ENCODE measurements at places on chromosomes 5 and 9.

GRCh38 chr9:68953771-68954170 is 60.1 kb downstream of the PRKACG start:
- DNase-seq: no peak

DNA sequence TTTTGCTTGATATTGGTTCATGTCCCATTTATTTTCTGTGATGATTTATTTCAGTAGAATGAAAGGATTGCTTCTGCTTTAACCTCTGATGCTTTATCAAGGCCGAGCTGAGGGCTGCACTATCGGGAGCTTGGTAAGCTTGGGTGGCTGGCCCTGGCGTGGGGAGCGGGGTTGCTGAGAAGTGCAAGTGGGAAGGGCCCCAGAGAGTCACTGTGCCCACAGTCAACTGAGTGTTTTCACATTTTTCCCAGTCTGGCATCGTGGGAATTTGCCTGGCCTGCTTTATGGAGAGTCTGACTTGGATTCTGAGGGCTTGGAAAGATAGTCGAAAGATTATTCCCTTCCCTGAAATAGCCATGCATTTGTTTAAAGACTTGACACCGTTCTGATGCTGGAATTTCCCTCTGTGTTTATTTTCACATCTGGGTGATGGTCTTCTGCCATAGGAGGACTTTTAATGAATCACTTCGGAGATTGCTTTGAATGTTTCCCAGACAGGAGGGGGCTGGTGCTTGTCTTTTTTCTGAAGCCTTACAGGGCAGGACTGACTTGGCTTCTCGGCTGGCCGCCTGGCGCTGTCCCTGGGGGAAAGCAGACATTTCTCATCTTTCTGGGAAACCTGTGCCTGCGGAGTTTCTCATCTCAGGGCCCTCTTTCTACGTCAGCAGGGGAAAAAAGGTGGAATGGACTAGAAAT is 139.0 kb downstream of the BOD1 start:
- no peak for DNase-seq

- DNase-seq: no peak
Measured at GRCh38 chr5:141729387-141730006, 47.5 kb upstream of the ARAP3 start.

- DNase-seq: no peak
Measured at GRCh38 chr9:3329361-3329760, 196.4 kb downstream of the RFX3 start.

DNA sequence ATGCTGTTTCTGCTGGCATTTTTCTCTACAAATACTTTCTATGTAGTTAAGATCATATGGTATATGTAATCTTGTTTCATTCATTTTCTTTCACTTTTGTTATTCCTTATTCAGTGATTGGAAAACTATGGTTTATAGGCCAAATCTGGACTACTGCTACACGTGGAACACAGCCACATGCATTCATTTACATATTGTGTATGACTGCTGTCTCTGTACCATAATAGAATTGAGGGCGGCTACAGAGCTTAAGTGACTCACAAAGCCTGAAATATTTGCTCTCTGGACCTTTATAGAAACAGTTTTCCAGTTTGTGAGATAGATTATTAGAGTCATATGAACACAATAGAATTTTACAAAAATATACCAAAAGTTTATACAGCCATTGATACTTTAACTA is 133.6 kb upstream of the CDKN2B start:
- DNase-seq: no peak

- DNase-seq: peak; percentile 1
Measured at GRCh38 chr9:127970401-127971313, 10.1 kb downstream of the EEIG1 start.

GRCh38 chr5:73709536-73710129 is 83.6 kb downstream of the ARHGEF28 start:
- DNase-seq: no peak

- no peak for DNase-seq
Measured at GRCh38 chr9:18717759-18718158, 243.8 kb downstream of the ADAMTSL1 start.

GRCh38 chr5:6084836-6085235 is 293.5 kb downstream of the MED10 start:
- no peak for DNase-seq

- DNase-seq: no peak
Measured at GRCh38 chr9:83299094-83299493, 236.2 kb upstream of the RASEF start.

DNA sequence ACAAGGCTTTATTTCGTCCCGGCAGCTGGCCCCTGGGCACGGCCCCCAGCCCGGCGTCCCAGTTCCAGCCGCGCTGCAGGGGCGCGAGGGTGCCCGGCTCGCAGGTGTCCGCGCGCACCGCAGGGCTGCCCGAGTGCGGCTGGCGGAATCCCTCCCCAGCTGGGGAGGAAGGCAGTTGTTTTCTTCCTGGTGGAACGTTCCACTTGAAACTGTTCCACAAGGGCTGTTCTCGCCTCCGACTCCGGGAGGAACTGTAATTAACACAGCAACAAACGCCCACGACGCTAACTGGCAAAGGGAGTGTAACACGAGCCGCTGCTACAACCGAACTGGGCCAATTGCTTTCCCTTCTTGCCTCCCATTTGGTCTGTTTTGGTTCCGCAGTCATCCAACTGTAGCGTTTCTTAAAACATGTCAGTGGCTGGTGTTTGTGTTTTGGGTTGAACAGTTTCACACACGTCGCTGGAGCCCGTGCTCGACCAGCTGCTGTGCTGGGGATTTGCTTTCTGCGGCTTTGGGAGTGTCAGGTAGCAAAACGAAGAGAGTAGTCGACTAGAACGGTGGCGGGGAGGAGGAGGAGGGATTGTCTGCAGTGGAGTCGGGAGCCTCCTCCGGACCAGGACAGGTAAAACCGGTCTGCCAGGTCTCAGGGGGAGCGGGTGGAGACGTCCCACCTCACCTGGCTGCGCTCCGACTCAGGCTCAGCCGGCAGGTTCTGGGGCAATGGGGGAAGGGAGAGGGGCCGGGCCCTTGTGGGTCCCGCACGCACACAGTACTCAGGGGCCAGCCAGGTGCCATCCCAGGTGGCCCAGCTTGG is 131.6 kb upstream of the NIPBL start:
- DNase-seq: peak; percentile 87

- DNase-seq: no peak
Measured at GRCh38 chr9:71638627-71639026, 129.7 kb downstream of the CEMIP2 start.

DNA sequence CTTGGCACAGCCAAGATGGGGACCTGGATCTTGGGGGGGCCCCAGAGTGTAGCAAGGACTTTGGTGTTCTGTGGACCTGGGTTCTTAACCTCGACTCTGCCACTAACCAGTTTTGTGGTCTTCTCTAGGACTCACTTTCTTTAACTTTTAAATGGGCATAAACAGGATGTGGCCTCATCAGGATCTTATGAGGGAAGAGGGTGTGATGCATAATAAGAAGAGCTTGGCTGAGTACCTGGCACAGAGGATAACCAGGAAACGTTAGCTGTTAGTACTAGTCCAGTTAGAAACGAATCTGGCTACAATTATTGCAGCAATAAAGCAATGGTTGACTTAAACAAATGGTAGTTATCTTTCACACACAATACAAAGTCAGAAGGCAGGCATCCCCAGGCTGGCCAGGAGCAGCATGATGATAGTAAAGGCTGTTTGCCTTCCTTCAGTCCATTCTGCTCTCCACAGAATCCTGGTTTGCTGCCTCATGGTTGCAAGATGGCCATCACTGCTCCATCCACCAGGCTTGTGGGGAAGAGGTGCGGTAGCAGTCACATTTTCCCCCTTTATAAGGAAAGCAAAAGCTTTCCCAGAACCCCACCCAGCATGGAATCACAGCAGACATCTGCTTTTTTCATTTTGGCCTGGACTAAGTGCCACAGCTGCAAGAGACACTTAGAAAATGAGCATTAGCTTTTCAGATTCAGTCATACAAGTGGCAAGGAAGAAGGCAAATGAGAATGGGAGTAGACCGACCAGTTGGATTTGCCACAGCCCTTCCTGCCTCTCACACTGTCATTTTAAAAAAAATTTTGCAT is 225.0 kb downstream of the AOPEP start:
- no peak for DNase-seq

DNA sequence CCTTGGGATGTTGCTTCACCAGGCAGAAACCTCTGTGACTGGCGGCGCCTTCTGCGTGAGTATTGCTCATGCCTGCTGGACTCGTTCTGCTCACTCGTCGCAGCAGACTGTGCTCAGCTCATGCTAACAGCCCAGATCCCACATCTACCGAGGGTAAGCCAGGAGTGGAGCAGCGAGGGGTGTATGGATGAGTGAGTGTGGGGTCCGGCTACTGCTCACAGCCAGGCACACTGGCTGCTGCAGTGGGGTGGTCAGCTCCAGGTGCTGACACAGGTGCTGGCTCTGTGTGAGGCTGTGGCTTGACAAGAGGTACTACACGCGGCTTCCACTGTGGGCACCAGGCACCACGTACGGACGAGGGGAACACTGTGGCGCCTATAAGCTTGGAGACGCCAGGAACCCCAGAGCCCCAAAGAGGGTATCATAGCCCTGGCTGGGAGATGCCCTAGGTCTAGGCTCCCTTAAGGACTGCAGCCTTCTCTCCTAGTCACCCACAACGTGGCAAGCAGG is 47.7 kb upstream of the CDH12 start:
- no peak for DNase-seq

- no peak for DNase-seq
Measured at GRCh38 chr5:74974451-74975091, 77.8 kb downstream of the GCNT4 start.

- DNase-seq: peak; percentile 51
Measured at GRCh38 chr5:126869005-126869451, 92.1 kb downstream of the LMNB1 start.

GRCh38 chr5:150444770-150445169 is 4.8 kb downstream of the RPS14 start:
- DNase-seq: no peak

DNA sequence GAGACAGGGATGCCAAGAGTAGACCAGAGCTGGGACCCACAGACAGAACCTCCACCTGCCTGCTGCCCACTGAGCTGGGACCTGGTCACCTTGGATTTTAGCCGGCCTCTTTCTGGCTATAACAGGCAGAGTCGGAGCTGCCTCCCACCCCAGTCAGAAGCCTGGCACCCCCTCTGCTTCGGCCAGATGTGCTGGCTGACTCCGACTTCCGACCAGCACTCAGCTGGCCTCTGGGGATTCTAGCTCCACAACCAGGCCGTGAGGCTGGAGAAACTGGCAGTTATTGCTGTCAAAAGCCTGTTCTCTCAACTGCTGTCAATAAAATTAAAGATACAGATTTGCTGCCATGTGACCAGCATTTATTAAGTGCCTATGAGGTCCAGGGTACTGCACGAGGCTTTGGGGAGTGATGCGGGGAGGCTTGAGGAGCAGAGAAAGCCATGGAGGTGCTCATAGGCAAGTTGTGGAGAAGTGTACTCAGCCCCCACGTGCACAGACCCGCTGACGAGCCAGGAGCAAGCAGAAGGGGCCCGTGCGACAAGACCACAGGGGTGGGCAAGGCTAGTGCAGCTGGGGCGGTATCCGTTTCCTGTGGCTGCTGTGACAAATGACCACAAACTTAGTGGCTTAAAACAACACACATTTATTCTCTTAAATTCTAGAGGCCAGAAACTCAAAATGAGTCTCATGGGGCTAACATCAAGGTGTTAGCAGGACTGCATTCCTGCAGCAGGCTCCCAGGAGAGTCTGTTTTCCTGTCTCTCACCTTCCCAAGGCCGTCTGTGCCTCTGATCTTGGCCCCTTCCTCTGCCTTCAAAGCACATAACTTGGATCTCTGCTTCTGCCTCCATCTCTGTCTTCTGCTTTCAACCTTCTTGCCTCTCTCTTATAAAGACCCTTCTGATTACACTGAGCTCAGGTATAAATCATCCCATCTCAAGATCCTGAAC is 13.1 kb downstream of the GFI1B start:
- no peak for DNase-seq

- DNase-seq: no peak
Measured at GRCh38 chr9:92492781-92493401, 10.6 kb upstream of the ASPN start.

DNA sequence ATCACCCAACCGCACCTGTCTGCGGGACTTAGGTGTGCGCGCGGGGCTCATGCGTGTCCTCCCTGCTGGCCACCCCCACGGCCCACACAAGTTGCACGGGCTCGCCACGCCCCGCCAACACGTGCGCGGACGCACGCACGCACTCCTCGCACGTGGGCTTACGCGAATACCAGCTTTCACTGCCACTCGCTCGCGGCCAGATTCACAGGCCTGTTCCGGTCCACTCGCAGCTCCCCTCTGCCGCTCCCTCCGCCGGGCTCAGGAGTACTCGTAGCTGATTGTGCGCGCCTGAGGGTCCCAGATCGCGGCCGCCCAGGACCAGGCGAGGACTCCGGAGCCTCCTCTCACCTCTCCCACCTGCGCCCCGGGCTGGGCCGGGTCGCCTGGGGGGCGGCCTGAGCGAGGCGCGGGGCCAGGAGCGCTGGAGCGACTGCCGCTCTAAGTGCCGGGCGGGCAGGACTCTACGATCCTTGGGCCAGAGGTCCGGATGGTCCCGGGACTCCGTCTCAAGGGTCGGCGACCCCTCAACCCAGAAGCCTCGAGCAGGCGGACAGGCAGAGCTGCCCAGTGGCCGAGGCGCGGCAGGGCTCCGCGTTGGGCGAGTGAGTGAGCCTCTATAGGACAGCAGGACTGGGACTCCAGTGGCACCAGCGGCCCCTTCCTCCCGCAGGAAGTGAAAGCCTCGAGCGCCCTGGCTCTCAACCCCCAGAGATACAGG is 3.4 kb downstream of the PCDHGC5 start:
- no peak for DNase-seq

GRCh38 chr9:116337015-116337414 is 183.4 kb downstream of the PAPPA start:
- no peak for DNase-seq

DNA sequence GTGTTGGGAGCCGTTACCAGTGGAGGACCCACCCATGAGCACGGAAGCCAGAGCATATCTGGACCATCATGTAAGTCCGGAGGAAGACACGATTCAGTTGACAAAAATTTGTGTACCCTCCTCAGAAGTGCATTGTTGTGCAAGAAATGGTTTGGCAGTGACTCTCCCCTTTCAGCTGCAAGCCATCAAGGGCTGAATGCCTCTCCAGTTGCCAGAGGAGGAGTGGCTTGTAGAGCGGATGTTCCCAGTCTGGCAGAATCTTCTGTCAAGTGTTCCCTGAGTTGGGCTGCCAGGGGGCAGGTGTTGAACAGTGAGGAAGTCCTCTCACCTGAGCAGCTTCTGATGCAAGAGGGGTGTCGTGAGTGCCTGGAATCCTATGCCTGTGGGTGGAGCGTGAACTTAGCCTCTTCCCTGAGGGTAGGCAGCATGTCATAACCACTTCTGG is 27.6 kb upstream of the CDKN2AIPNL start:
- DNase-seq: peak; percentile 71

- DNase-seq: no peak
Measured at GRCh38 chr9:25472085-25472607, 206.1 kb downstream of the TUSC1 start.

- no peak for DNase-seq
Measured at GRCh38 chr5:57745700-57746651, 263.4 kb upstream of the ACTBL2 start.

GRCh38 chr5:59621477-59621876 is 272.0 kb downstream of the PDE4D start:
- no peak for DNase-seq

DNA sequence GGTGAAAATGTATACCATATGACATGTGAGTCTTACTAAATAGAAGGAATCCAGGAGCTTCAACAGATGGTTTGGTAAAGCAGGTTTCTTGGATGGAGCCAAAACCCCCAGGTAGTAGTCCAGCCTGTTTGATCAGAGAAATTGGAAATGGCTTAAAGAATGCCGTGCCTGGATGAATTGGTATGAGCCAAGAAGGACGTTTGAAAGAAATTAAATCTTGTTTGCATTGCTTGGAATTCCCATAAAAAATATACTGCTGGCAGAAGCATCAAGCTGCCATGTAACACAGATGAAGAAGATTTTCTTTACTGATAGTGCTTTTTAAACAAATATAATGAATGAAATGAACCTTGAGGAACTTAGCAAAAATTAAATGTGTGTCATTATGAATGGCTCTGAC is 176.3 kb downstream of the NPR3 start:
- DNase-seq: no peak

Measured in NCI-H1105 treated with DMSO at 0.1 percent for 48 hours (cell line).